Stromal cell of bone marrow (primary cell): ENCODE measurements at places on chromosomes 16 and 17.

GRCh38 chr16:48408688-48409087 lies 23.5 kb upstream of the SIAH1 start:
- no peak for DNase-seq

- no peak for DNase-seq
Observed at GRCh38 chr17:57636985-57637665, 108.0 kb downstream of the CCDC182 start.

- DNase-seq: no peak
Observed at GRCh38 chr16:89106533-89107202, 13.0 kb downstream of the ACSF3 start.

GRCh38 chr16:4096509-4096908 lies 19.7 kb downstream of the ADCY9 start:
- DNase-seq: no peak

GRCh38 chr17:77767148-77767547 lies 191.4 kb upstream of the TNRC6C start:
- DNase-seq: no peak

GRCh38 chr17:46033392-46033791 lies 34.3 kb downstream of the STH start:
- no peak for DNase-seq

GRCh38 chr17:51016099-51016498 lies 104.6 kb downstream of the SPAG9 start:
- DNase-seq: no peak

DNA sequence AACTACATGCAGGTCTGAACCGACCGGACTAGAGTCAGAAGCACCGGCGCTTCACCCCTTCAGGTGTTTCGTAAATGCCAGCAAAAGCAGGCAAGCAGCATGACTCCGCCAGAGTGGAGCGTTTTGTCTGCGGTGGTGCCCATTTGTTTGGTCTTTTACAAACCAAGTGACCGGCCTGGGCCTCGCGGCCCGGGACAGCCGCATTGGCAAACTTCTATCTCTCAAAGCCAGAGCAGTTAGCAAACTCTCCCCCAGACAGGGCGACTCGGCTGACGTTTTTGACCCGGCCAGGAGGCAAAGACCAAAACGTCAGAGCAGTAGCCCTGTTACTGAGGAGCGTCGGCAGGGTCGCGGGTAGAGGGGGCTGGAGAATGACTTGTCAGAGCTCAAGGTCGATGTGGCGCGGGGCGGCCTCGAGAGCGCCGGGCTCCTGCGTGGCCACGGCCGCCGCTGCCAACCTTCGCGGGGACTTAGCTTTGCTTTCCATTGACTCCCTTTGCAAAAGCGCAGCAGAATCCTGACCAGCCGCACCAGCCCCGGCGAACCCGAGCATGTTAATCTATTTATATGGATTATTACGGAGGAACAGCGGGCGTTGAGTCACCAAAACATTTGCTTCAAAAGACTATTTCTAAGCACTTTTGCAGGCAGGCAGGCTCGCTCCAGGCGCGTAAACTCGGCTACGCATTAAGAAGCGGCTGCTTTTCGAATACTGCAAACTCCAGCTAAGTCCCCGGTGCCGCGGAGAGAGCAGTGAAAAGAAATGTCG lies 763 bp upstream of the SOX9 start:
- DNase-seq: no peak

- DNase-seq: no peak
Observed at GRCh38 chr17:1134634-1135324, 45.0 kb downstream of the ABR start.
